ENCODE measurements at places on chromosomes 6 and 20.
A peak's percentile ranks its signal among the peaks of the same experiment; 100 is the strongest.

GRCh38 chr20:49559411-49560081 lies 8.4 kb downstream of the PTGIS start:
- H3K4me3 ChIP-seq, result no peak overlapping the region
- no peak for DNase-seq
- H3K27ac ChIP-seq, result no peak overlapping the region
- H3K4me1 ChIP-seq, result peaks cover 3% of the 10 kb centered on the region
- peaks cover 4% of the 10 kb centered on the region for H3K36me3 ChIP-seq
- peaks cover 52% of the 10 kb centered on the region for H3K27me3 ChIP-seq

DNA sequence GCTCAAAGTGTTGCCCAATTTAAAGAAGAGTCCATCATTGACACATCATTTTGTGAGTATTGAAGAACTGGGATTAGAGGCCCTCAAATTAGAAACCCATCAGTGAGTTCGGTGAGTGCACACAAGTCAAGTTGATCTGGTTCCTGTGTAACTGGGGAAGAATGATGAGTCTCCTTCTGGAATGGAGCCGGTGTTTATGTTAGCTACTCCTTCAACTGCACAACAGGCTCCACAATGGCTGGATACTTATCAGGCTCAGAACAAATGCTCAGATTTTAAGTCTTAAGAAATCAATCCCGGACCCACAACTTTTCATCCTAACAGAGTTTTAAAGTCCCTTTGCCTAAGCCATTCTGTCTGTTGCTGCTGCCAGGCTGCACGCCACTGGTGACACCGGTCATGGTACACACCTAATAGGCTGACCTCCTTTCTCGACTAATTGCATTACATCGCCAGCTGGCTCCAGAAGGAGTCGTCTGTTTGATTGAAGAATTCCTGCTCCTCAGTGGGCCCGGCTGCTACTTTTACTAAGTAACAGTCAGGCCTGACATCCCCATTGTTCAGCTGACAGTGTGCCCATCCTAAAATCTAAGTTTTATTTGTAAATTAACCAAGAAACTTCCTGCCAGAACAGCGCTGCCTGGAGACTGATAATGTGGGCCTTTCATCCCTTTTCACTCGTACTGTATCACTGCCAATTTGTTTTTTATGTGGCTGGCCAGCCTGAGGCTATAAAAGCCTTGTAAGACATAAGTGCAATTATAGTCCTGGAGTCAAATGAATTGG lies 130.4 kb downstream of the INSM1 start:
- DNase-seq, result no peak
- peaks cover 38% of the 10 kb centered on the region for H3K36me3 ChIP-seq
- no peak overlapping the region for H3K4me3 ChIP-seq
- H3K27ac ChIP-seq, result peak overlapping the region; percentile 84

DNA sequence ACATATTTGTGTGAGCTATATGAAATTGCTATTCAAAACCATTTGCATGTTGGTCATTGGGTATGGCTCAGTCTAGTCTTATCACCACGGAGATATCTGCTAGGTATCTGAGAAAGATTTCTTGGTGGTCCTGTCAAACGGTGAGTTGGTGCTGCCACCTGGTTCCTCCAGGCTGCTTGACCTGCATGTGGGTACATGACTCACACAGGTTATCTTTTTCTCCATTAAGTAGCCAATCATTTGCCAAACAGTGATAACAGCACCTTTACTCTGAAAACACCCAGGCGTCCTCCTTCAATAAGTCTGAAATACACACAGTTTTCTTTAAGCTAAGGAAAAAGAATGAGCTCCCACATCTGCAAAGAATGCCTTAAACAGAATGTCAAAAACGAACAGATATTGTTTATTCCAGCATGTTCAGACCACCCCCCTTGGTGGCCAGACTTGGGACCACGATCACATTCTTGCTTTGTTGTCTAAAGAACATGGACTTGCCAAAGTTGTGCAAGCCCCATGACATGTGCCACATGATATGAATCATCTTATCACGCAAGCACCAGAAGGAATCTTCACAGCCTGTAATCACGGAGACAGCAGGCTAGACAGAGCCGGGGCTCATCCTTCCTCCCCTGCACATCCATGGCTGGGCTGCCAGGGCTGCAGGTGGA lies 200.7 kb upstream of the THBS2 start:
- no peaks in the 10 kb centered on the region for H3K27me3 ChIP-seq
- DNase-seq, result no peak
- H3K36me3 ChIP-seq, result no peaks in the 10 kb centered on the region
- no peaks in the 10 kb centered on the region for H3K4me1 ChIP-seq
- H3K4me3 ChIP-seq, result no peak overlapping the region
- H3K27ac ChIP-seq, result no peak overlapping the region

DNA sequence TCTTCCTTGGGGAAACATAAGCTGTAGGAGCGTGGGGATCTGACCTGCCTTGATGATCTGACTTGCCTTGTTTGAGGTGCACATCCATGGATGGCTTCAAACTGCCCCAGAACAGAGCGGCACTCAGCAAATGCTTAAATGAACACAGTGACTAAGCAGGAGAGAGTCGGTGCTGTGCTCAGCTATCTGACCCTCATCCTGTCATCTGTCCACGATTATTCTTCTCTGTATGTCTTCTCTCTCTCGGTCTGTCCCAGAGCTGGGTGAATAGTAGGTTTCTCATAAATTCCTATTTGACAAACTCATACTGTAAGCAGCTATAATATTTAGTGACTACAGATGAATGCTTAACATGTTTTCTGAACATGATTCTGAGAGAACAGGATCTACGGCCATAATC lies 37.3 kb downstream of the TRAM2 start:
- no peak overlapping the region for H3K27ac ChIP-seq
- H3K36me3 ChIP-seq, result no peaks in the 10 kb centered on the region
- H3K4me3 ChIP-seq, result no peak overlapping the region
- peaks cover 44% of the 10 kb centered on the region for H3K4me1 ChIP-seq

- peaks cover 28% of the 10 kb centered on the region for H3K27me3 ChIP-seq
- no peak for DNase-seq
Measured at GRCh38 chr6:7811441-7811840, 85.5 kb downstream of the BMP6 start.

- no peak for DNase-seq
Measured at GRCh38 chr6:156905801-156906200, 128.6 kb downstream of the ARID1B start.

DNA sequence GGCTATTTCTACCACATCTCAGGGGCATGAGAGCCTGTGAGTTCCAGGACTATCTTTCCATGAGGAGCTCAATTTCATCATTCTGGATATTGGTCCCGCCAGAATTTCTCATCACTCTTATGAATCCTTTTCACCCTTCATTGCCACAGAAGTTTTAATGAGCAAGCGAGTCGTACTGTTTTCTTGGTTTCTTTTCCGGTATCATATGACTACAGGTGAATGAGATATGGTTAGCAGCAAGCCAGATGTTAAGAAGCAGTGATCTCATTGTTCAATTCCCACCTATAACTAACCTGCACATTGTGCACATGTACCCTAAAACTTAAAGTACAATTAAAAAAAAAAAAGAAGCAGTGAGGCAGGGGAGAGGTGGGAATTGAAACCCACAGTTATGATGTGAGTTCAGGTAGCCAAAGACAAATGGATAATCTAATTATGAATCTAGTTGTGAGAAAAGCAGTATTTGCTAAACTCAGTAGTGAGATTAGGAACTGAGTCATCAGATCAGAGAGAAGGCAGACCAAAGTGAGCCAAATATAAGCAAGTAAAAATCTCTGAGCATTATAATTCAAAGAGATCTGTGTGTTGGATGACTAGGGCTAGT lies 78.0 kb upstream of the ELOVL5 start:
- no peaks in the 10 kb centered on the region for H3K36me3 ChIP-seq
- peaks cover 27% of the 10 kb centered on the region for H3K4me1 ChIP-seq
- no peak overlapping the region for H3K27ac ChIP-seq
- no peak for DNase-seq

Data from activated naive CD8-positive, alpha-beta T cell treated with anti-CD3 and anti-CD28 coated beads, Interleukin-2, amount 50 U/mL, for 24 hours (primary cell).